ENCODE measurements at places on chromosomes 2 and 18. TPM values are rescaled to one million over a fixed set of nuclear protein-coding genes. Genes with fewer than 3 reads are reported as not detected.

The SLC5A6 gene
- total RNA-seq: 67.4 TPM

- DNase-seq: peak; percentile 8
Measured at GRCh38 chr18:53486296-53486695, 738.2 kb downstream of the MBD2 start.

DNA sequence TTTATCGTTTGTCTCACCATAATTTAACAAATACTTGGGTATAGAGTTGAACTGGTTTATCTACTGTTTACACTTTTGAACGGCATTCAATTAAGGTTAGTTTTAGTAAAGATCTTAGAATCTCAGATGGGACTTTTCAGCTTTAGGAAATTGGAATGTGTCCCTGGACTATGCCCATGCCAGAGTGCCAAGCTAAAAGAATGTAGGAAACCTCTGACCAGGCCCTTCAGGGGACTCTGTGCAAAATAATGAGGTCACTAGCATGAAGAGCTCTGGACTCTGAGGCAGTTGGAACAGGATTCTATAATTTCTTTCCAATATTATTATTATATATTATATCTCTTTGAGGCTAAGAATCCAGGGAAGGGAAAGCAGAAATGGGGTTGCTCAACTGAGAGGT, 13.5 kb downstream of the DIS3L2 start:
- no peak for DNase-seq

DNA sequence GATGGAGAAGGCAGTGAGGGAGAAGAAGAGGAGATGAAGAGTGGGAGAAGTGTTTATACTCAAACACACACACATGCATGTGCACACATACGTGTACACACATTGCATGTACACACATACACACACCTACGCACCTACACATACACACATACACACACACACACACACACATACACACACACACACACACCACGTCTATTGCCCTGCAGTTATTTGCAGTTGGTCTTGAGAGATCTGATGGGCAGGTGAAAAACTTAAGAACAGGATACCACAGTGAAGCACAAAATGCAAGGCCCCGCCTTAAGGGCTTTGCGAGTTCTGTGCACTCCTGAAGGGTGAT, 190.2 kb downstream of the MYCN start:
- no peak for DNase-seq

DNA sequence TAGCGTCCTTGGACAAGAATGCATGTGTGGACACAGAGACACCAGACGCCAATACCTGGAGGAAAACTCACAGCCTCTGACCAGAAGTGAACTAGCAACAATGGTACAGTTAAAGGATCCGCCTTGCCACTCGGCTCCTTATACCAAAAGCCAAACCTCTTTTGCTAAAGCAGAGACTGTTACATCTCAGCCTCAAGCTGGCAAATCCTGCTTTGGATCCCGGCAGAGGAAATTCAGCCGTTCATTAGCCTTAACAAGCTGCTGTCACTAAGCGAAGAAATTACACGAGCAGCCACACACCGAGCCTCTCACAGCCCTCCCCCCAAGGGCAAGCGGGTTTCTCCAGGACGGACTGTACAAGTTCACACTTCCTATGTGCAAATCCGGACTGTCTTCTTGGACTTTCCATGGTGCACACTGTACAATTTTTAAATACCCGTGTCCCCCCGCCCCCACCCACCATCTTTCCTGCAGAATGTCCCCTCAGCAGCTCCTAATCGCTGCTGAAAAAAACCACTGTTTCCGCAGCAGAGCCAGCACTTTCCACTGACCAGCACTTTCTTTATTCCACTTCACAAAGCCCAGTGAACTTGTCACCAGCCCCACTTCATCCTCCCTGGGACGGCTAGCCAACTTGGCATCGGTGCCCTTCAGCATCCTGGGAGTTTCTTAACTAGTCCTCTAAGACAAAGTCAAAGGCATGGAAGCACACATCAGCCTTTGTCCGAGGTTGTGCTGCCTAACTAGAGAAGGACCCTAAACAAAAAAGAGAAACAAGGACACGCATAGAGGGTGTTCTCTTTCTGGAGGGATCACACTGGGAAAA, 1.5 kb downstream of the KLF7 start:
- peak; percentile 44 for DNase-seq

DNA sequence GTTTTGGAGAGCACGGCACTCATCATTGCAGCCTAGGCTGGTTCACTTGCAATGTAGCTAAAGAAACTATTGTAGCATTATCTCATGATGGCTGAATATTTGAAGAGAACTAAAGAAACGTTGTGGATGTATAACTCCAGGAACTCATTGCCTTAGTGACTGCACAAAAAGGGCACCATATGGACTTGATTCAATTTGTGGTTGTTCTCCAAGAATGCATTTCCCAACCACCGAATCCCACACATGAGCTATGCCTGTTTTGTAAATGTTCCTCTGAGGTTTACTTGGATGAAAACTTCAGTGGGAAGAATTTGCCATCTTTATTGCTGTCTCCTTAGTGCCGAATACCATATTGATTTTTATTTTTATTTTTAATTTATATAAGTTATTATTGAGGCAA, 43.5 kb downstream of the DOK6 start:
- DNase-seq: no peak

- no peak for DNase-seq
Measured at GRCh38 chr2:32838949-32839348, 107.8 kb upstream of the LTBP1 start.

- DNase-seq: no peak
Measured at GRCh38 chr2:114368705-114369104, 73.7 kb upstream of the DPP10 start.

DNA sequence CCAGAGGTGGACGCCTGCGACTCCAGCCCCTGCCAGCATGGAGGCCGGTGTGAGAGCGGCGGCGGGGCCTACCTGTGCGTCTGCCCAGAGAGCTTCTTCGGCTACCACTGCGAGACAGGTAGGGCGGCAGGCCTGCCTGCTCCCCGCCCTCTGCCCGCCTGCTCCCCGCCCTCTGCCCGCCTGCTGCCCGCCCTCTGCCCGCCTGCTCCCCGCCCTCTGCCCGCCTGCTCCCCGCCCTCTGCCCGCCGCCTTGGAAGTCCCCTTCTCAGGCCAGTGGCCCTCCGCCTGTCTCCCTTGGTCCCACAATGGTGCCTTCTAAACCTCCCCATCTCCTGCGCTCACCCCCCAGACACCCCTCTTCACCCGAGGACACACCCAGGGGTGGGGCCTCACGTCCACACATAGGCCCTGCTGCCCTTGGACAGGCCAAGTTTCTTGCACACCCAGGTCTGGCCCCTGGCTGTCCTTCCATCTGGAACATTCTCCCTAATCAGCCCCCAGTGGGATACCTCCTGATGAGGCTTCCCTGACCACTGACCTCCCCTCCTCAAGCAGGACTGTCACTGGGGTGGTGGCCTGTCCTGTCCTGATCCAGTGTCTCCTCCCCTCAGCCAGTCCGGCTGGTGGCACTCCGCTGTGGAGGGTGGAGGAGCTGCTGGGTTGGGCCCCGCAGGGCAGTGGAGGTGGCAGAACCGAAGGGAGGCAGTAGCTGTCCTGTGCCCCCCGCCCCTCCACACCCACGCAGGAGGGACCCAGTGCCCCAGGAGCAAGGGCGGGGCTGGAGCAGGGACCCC, 37.9 kb downstream of the MTERF4 start:
- no peak for DNase-seq

- no peak for DNase-seq
Measured at GRCh38 chr2:57313678-57314077, 732.9 kb upstream of the VRK2 start.

Measured in A172 (cell line).